GM04504 (cell line): ENCODE measurements at places on chromosomes 3 and 15.
A peak's percentile ranks its signal among the peaks of the same experiment; 100 is the strongest.

DNA sequence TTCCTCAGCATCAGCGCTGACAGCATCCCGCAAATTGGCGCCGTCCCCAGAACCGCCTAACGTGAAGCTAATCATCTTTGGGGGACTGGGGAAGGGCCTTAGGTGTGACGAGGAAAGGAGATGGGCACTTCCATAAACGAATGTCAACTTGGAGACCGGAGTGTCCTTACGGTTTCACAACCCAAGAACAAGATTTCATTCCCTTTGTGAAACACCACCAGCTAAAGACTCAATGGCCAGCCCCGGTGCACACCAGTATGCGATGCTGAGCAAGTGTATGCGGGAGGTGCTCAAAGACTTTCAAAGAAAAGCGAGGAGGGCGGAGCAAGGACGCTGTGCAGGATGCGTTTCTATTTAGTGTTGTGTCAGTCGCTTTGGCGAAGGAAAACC is 759 bp upstream of the TTBK2 start:
- DNase-seq: no peak

- no peak for DNase-seq
Measured at GRCh38 chr3:143002727-143003126, 1.4 kb downstream of the U2SURP start.

DNA sequence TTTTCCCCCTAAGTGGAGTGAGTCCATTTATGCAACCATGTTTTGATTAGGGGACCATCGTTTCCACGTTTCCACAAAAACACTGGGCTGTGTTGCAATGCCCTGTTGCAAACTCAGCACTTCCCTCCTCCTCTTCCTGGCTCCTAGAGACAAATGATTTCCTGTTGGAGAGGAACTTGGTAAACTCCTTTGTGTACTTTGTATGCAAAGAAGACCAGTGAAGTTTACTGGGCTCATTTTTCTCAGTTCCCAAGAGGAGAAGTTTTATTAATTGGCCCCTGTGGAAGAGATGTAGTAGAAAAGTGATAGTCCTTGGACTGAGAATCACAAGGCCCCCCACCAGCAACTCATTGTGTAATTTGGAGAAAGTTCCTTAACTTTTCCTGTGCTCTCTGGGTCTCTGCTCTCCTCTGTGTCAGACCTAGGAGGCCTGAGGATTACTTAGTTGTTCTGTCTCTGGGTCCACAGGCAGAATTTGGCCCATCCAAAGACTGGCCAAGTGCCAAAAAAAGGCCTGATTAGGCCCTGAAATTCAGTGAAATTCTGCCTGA is 95.0 kb downstream of the ATG7 start:
- peak; percentile 44 for DNase-seq

DNA sequence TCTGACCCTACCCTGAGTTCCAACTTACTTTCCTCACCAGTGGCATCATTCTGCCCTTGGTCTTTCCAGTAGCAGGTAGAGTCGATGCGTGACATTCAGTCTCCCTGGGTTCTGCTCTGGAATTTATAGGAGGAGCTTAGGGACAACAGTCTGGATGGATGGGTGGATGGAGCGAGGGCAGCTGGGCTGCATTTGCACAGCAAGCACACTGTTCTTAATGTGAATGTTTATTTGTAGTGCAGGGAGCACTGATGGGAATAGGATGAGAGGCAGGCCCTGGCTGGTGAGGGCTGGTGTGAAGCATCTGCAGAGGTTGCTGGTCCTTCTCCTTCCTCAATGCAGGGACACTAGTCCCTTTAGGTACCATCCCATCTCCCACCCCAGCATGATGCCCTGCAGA is 176.2 kb downstream of the EPHB1 start:
- no peak for DNase-seq

DNA sequence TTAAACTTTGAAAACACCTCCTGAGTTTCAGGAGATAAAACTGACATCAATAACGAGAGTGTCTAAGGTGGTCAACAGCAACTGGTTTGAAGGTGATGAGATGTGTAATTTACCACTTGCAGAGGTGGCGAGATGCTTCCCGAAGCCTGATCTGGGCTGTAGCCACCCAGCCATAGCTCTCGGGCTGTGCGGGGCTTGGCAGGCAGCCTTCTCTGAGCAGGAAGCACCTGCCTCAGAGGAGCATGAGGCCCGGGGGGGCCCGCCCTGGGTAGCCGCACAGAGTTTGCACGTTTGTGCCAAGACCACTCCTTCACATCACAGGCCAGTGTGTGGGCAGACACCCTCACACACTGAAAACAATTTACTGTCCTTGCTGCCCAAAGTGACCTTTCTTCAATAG is 220.3 kb downstream of the CACNA2D3 start:
- no peak for DNase-seq

DNA sequence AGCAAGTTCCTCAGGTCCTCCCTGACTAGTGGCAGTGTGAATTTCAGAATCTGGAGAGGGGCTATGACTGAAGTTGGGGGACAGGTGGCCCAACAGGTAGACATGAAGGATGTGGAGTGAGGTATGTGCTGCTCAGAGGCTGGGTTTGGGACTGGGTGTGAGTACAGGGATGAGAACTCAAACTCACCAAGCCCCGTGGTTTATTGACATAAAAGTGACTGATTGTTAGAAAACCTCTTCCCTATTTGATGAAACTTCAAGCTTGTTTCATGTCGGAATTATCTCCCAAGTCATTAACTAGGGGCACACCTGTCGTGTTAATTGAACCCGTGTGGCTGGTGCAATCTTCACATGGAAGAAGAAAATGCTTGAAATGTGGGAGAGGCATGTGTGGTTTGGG is 27.1 kb downstream of the FGD5 start:
- no peak for DNase-seq

GRCh38 chr3:138593488-138594149 is 441 bp downstream of the CEP70 start:
- DNase-seq: no peak

- no peak for DNase-seq
Measured at GRCh38 chr3:43062564-43063040, 43.3 kb downstream of the POMGNT2 start.

DNA sequence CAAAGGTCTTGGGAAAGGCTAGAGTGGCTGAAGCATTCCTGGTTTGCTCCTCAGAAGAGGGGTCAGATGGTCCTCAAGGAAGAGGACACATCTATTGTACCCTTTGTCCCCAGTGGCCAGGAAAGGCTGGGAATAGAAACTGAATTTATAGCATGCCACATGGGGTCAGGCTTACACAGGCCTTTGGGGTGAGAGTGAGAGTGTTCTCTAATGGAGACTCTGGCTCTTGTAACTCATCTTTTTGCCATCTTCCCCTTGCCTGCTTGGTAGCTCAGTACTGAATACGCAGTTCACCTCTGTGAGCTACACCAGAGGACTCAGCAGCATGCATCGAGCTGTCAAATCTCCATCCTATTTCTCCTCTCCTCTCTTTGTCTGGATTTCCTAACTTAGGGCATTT is 87.5 kb downstream of the ATP2B2 start:
- no peak for DNase-seq

- no peak for DNase-seq
Measured at GRCh38 chr3:33067484-33067883, 29.5 kb downstream of the GLB1 start.

DNA sequence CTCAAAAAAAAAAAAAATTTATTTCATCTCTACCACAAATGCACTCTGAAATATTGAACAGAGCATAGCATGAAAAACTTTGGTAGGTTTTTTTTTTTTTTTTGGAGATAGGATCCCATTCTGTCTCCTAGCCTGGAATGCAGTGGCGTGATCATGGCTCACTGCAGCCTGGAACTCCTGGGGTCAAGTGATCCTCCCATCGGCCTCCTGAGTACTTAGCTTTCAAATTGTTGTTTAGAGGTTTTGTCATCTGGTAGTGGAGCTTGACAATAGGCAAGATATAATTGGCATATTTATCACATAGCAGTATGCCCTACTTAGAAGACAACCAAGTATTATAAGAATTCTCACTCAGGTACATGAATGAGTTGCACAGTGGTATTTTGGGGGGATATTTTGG is 234.2 kb upstream of the ST8SIA2 start:
- DNase-seq: no peak
